ENCODE measurements at places on chromosomes 7 and 10. TPM values are rescaled to one million over a fixed set of nuclear protein-coding genes. Genes with fewer than 3 reads are reported as not detected.

Gene HSPA12A
- total RNA-seq: 4.7 TPM

Gene NANOS1
- total RNA-seq: 3.2 TPM

Gene AVPI1
- 13.3 TPM for total RNA-seq

Gene CXCL12
- total RNA-seq: 0.81 TPM

Gene FXYD4
- not detected for total RNA-seq

Gene CDNF
- not detected for total RNA-seq

Gene RBM48
- total RNA-seq: 12.8 TPM

Gene PLEKHS1
- total RNA-seq: 1.0 TPM

Gene LZTS2
- 25.8 TPM for total RNA-seq

Gene SFTPA1
- not detected for total RNA-seq
